ENCODE measurements at places on chromosomes 1 and 21.

GRCh38 chr1:93963585-93963984 is 54.4 kb upstream of the GCLM start:
- DNase-seq: no peak

GRCh38 chr1:177341773-177342172 is 171.0 kb downstream of the BRINP2 start:
- DNase-seq: no peak

- no peak for DNase-seq
Observed at GRCh38 chr1:222216255-222216754, 331.6 kb downstream of the HHIPL2 start.

GRCh38 chr21:31708541-31708940 is 23.4 kb downstream of the SCAF4 start:
- no peak for DNase-seq

- DNase-seq: no peak
Observed at GRCh38 chr1:212916481-212917133, 33.7 kb upstream of the VASH2 start.

DNA sequence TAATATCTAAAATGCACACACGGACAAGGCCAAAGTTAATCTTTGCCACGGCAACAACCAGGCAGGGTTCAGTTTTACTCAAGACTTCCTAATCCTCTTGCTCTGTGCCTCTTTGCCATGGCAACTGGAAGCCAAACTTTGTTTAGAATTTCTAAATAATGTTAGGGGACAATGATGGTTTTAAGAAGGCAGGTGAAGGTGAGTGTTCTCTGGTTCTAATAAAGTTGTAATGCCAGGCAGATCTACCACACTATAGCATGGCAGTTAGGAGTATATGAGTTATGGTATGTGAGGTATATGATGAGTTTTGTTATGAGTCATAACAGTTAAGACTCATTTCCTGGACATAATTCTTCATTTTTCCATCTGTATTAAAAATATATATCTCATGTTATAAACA is 2.7 kb downstream of the PTPRC start:
- DNase-seq: peak; percentile 81

GRCh38 chr1:43337588-43337987 is at the start of gene MPL:
MPL (plus strand) TSS chr1:43337818; CDS start chr1:43337849, 31 bp downstream.
- no peak for DNase-seq

DNA sequence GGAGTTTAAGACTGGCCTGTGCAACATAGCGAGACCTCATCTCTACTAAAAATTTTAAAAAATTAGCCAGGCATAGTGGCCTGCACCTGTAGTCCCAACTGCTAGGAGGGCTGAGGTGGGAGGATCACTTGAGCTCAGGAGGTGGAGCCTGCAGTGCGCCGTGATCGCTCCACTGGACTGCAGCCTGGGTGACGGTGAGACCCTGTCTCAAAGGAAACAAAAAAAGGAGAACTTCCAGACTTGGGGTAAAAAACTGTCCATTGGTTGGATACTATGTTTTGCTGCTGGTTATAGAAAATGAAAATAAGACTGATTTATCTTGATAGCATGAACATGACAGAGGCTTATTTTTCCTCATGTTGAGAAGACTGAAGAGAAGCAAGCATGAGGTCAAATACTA is 79.4 kb downstream of the WDR4 start:
- no peak for DNase-seq

DNA sequence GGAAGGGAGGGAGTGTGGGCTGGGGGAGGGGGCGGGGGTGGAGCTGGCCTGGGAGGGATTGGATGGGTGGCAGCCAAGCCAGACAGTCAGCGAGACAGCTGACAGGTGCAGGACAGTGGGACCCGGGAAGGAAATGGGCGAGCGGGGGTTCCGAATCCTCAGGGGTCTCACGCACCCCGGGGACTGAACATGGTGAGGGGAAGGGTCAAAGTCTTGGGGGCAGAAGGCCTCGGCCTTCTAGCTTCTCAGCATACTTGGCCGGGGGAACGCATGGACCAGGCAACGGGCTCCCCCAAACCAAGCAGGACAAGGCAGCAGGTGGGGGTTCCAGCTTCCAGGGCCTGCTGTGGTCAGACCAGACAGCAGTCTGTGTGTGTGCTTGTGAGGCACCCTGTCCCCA is 23.1 kb downstream of the CASZ1 start:
- no peak for DNase-seq

Data from CD4-positive, alpha-beta T cell treated with Interleukin-12 subunit alpha and Interleukin-12 subunit beta, for 1 hour (primary cell).